Cardiac ventricle fibroblast (primary cell): ENCODE measurements at places on chromosomes 1 and 21. TPM values are rescaled to one million over a fixed set of nuclear protein-coding genes. Genes with fewer than 3 reads are reported as not detected.

Gene SLC26A9
- not detected in 2 replicates for total RNA-seq

Gene CELA3B
- not detected in 2 replicates for total RNA-seq

Gene FLG2
- not detected in 2 replicates for total RNA-seq

Gene NHLH1
- not detected in 2 replicates for total RNA-seq

Gene AMY2A
- not detected in 2 replicates for total RNA-seq

Gene TRMT1L
- 24.6 and 25.5 TPM in 2 replicates for total RNA-seq

Gene CFHR4
- not detected in 2 replicates for total RNA-seq

Gene KRTAP7-1
- not detected in 2 replicates for total RNA-seq

Gene NEGR1
- total RNA-seq, result 5.6 and 6.4 TPM in 2 replicates

Gene HEYL
- 0.20 and 1.00 TPM in 2 replicates for total RNA-seq

Gene SCMH1
- total RNA-seq, result 14.5 and 14.7 TPM in 2 replicates

Gene WNT2B
- 1.9 and 3.3 TPM in 2 replicates for total RNA-seq

Gene LCK
- total RNA-seq, result not detected in 2 replicates

Gene PRR9
- total RNA-seq, result not detected in 2 replicates

Gene TNNT2
- total RNA-seq, result 0.78 TPM in 1 of 2 replicates, not detected in the other

Gene CD247
- 0.44 TPM in 1 of 2 replicates, not detected in the other for total RNA-seq

Gene C1orf115
- 0.75 and 1.1 TPM in 2 replicates for total RNA-seq

Gene EIF3I
- 187 and 195 TPM in 2 replicates for total RNA-seq

Gene BRDT
- total RNA-seq, result not detected in 2 replicates

Gene GBP3
- total RNA-seq, result 7.1 and 9.2 TPM in 2 replicates

Gene FBLIM1
- 121 and 122 TPM in 2 replicates for total RNA-seq
